ENCODE measurements at places on chromosomes 1 and 21.

GRCh38 chr1:228541725-228542124 is 54.5 kb downstream of the RNF187 start:
- DNase-seq = no peak

DNA sequence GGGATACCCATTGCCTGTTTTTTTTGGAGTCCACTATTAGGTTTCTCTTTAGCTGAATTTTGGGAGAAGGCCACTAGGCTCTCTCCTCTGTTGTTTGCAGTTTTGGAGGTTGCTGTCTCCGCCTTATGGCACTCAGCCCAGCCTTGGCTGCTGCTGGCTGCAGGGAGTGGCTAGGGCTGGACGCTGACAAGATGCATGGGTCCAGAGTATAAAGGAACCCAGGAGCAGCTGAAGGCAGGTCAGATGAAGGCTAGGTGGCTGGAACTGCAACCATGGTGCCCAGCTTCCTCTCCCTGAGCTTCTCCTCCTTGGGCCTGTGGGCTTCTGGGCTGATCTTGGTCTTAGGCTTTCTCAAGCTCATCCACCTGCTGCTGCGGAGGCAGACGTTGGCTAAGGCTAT is at the start of gene CYP4B1:
Gene CYP4B1, plus strand, starts transcription at position 237 of the 400 bp plus-strand sequence. Its CDS starts 36 bp downstream, at position 273.
- no peak for DNase-seq

- peak; percentile 89 for DNase-seq
These were observed 41.2 kb downstream of the LPAR3 start for GRCh38 chr1:84851839-84852238.

DNA sequence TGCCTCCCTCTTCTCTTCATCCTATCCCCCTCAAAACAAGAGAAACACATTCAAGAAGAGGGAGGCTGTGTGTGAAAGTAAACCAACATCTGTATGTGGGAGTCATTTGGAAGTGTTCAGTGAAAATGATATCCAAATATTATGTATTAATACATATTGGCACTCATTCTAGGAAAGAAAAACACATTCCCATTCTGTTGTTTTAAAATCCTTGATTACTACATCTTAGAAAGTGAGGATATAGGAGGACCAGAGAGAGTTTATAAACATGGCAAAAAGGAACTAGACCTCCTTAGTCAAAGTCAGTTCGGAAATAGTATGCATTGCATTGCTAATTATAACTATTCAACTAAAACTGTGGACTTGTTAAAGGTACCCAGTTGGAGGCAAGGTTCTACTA is 786.6 kb downstream of the ADGRL2 start:
- DNase-seq = no peak

DNA sequence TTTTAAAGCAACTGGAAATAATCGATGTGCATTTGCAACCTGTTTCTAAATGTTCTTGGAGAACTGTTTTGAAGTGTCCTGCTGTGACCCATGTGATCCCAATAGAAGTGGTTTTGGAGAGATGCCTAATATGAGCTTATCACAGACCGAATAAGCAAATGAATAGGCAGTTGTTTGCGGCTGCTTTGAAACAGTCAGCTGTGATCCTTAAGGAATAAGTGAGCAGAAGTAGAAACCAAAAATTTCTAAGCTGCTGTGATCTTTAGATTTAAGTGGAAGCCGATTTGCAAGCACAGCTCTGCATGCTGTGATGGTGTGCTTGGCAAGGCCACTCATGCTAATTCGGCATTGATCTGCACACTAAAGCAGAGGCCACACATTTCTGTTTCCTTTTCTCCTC is 329.5 kb upstream of the DUSP10 start:
- DNase-seq = peak; percentile 31

DNA sequence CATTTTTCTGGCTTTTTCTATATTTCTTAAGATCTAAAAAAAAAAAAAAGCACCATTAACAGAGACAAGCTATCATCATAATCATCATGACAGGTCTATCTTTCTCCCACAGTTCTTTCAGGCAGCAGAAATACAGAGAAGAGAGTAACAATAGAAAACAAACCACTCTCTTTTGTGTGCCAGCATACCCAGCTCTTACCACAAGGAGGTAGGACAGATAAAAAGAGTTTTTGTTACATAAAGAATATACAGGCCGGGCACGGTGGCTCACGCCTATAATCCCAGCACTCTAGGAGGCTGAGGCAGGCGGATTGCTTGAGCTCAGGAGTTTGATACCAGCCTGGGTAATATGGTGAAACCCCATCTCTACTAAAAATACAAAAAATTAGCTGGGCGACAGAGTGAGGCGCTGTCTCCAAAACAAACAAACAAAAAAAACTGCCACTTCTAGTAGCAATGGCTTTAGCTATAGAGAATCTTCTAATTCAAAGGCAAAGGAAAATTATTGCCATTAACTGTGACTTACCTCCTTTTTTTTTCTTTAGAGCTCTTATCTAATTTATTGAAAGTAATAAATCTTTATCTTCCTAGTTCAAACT is 39.7 kb downstream of the ANKRD13C start:
- no peak for DNase-seq

DNA sequence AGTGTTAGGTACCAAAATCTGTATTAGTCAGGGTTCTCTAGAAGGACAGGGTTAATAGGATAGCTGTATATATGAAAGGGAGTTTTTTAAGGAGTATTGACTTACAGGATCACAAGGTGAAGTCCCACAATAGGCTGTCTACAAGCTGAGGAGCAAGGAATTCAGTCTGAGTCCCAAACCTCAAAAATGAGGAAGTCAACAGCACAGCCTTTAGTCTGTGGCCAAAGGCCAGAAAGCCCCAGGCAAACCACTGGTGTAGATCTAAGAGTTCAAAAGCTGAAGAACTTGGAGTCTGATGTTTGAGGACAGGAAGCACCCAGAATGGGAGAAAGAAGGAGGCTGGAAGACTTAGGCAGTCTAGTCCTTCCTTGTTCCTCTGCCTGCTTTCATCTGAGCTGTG is 487.5 kb upstream of the CHRM3 start:
- peak; percentile 7 for DNase-seq

DNA sequence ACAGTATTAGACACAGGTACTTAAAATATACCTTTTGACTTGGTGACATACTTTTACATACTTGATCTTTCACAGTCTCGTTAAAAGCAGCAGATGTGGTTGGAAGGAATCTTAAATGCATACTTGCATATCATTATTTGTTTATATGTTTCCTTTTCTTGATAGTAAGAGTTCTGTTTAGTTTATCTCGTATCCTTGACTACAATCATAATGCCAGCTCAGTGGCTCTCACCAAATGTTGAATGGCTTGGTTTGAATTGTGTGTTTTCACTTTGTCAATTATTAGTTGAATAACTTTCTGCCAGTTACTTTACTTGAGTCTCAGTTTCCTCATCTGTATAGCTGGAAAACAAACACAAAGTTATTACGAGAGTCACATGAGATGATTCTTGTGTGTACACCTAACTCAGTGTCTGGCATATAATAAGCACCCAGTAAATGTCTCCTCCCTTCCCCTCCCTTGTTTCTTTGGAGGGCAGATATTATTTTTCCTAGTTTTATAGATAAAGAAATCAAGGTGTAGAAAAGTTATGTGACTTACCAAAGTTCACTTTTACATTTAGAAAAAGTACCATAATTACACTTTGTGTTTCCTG is 131.6 kb upstream of the IVNS1ABP start:
- peak; percentile 23 for DNase-seq

DNA sequence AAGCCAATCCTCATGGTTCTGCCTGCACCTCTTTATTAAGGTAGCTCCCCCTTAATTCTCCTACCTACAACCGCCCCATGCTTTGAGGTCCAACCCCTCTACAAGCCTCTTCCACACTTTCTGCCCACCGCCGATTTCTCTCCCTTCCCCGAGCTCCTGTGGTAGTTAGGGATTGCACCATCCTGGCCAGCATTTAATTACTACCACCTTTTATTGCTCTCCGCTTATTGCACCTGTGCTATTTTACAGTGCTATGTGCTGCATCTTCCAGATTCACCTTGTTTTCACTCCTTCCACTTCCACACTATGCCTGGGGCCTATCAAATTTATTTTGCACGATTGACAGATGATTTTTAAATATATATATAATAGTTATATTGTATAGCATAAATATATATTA is 29.3 kb upstream of the DNAJC11 start:
- DNase-seq = no peak

- DNase-seq = no peak
These were observed 1.8 kb downstream of the C2CD2 start for GRCh38 chr21:41951876-41952567.

- DNase-seq = no peak
These were observed 5.3 kb downstream of the SLAMF7 start for GRCh38 chr1:160744199-160744851.

DNA sequence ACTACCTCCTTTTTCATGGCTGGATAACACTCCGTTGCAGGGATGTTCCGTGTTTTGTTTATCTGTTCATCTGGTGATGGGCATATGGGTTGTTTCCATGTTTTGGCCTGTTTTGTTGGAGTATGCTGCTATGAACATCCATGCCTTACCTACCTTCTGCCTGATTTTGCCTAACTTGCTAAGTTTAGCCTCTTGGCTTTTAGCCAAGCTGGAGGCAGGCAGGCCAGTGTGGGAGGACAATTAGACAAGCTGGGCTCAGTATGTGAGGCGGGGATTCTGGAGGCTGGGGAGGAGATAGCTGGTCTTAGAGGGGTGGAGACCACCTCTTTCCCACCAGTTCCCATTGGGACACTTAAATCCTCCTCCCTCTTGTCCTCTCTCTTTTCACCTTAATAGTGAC is 98.4 kb upstream of the WNT4 start:
- DNase-seq = no peak

DNA sequence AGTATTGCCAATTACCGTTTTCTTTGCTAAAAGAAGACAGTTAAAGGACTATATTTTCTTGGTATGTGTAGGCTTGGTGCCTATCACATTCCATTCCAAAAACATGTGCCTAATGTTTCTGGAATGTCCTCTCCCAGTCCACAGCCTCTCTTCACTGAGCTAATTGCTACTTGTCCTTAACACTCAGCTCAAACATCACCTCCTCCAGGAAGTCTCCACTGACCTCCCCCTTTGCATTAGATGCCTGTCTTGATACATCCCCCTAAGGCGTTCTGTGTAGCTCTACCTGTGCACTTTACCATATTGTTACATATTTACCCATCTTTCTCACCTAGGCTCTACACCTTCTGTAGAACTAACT is 195.6 kb upstream of the CAMK1G start:
- peak; percentile 67 for DNase-seq

DNA sequence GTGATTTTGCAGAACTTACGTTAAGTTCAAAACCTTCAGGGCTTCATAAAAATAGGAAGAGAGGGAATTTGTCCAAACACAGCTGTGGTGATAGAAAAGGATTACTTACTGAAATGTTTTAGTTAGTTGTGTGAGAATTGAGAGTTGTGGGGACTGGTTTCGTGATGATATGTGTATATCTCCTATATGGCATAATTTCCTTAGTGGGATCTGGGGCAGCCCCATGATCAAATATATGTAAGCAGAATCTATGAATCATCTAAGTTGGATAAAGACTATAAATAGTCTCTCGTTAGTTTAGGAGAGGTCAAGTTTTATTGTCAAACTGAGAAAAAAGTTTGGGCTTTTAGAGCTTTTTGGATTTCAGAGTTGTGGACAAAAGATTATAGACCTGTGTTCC is 14.9 kb downstream of the MTR start:
- peak; percentile 8 for DNase-seq

DNA sequence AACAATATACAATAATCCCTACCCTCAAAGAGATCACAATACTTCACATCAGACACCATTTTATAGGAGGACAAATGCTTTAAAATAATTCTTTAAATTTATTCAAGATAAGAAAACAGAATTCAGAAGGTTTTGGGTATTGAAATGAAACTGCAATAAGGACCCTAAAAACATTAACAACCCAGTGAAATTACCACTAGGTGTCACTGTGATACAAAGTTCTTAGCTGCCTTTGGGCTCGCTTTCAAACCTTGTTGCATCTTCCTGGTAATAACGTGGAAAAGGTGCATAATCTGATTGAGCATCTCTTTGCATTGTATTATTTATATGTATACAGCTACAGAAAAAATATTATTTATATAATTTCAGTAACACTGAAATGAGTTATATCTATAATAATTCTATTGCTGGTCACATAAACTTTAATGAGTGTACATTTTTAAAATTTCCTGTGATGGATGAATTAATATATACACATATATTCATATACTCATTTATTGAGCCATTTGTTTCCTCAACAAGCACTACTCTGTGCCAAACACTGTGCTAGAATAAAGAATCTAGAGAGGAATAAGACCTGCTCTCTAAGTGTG is 185.2 kb downstream of the FAF1 start:
- DNase-seq = peak; percentile 67

DNA sequence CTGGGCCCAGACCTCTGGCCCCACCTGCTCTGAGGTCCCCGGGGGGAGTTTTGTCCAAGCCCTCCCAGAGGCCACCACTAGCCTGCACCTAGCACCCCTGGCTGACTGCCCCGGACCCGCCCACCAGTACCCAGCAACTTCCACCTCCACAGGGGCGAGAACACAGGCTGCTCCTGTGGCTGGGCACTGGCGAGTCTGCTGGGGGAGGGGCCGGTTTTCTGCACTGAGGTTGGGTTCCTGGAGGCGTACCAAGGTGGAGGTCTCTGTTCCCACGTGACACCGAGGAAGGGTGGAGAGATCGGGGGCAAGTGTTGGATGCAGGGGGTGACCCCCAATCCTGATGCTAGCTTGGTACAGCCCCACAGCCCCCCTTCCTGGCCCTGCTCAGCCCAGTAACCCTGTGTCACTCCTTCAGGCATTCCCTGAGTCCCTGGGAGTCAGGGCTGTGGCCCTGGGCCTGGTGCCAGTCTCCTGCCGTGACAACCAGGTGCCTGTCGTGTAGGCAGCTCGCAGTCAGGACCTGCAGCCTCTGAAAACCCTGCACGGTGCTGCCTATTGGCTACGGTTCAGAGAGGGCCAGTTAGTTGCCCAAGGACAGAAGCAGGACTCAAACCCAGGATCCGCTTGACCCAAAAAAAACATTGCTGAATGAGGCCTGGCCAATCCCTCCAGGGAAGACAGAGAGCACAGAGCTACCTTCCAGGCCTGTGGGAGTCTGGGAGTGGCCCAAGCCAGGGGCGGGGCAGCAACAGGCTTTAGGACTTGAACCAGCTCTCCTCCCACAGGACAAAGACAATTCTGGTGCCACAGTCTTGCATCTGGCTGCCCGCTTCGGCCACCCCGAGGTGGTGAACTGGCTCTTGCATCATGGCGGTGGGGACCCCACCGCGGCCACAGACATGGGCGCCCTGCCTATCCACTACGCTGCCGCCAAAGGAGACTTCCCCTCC is 3.1 kb downstream of the ESPN start:
- DNase-seq = no peak

DNA sequence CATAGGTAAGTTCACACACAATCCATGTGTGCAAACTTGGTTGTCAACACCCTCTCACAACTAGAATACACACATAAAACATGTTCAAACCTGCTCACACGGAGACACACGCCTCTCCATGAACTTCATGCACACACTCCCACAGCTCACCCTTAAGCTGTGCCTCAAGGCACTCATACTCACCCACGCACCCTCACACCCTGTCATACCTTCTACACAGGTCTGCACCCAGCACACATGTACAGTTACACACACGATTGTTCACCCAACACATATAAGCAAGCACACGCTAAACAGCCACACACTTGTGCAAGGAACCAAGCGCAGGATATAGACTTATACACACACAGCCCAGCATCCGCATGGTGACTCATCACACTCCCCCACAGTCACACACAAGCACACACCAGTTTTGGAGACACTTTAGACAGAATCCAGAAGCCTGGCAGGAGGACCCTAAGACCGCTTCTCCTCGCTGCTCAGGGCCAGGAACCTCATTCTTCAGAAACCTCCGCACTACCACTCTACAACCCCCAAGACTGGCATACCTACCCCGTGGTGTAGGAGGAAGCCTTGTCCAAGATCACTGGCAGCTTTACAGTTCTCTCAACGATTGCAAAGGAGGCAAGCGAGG is 58.7 kb upstream of the ZC3H12A start:
- DNase-seq = no peak

GRCh38 chr21:35990609-35991008 is 69.7 kb downstream of the SETD4 start:
- DNase-seq = no peak

Measured in iris pigment epithelial cell (primary cell).